ENCODE measurements at places on chromosomes 7 and 10.

DNA sequence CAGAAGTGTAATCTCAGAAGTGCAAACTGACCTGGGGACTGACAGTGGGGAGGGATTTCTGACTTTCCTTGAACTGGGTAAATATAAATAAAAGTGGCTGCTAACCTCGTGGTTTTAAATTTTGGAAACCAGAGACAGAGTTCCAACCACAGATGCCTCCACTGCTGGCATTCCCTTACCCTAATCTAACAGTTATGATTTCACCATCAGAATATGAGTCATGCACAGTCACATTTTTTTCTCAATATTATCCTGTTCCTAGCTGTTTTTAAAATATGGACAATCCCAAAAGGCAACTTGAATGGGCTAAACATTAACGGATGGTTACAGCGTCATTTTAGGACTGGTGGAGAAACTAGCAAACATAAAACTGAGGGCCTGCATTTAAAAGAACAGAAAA, 264.3 kb upstream of the INHBA start:
- DNase-seq = no peak

- no peak for DNase-seq
Observed at GRCh38 chr7:121383235-121383910, 12.7 kb downstream of the FAM3C start.

GRCh38 chr7:17371671-17372524, 73.4 kb downstream of the AHR start:
- no peak for DNase-seq

DNA sequence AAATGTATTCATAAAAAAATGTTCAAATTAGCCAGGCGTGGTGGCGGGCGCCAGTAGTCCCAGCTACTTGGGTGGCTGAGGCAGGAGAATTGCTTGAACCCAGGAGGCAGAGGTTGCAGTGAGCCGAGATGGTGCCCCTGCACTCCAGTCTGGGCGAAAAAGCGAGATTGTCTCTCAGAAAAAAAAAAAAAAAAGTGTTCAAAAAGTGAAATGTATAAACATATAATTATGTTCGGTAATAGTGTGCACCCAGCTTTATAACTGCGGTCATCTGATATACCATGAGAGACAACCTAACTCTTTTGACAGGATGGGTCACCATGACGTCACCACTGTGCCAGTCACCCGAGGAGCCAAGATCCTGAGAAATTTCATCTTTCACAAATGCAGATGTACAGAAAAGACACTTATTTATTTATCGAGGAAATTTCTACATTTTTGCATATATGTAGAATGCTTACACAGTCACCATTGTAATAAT, 594 bp upstream of the RP9 start:
- no peak for DNase-seq

GRCh38 chr7:123122916-123123315, 76.9 kb downstream of the SLC13A1 start:
- no peak for DNase-seq

DNA sequence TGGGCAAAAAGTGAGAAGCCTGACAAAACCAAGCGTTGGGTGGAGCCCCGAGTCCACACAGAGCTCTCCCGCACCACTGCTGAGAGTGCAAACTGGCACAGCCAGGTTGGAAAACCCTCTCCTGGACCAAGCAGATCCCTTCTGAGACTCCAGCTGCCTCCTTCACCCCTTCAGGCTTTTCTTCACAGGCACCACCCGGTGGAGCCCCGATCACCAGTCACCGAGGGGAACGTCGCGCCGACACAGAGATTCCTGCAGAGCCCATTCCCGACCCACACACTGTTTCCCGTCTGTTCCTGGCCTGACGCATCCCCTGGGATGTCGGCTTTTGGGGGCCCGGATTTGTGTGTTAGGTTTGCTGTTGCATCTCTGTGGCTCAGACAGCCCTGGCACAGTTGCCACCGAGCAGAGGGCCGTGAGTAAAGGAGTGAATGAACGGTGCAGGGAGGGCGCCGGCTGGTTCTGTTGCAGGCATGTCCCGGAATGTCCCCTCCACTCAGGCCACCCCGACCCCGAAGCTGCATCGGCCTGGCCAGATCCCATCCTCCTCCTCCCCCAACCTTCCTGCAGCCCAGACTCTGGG, 51.0 kb upstream of the INPP5A start:
- DNase-seq = no peak

DNA sequence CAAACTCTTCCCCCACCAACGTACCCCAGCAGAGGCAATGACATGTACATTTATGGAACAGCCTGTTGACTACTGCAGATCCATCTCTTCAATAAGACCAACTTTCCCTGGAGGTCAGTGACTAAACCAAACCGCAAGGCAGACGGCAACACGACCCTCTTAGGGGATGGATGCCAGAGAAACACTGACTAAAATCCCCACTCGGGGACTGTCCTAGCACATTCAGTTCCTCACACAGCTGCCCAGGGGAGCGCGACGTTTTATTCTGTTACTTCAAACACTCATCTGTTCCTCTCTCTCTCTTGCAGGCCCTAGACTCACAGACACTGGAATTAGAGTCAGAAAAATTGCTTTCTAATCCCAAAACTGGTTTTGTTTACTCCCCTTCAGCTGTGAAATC, 146.5 kb upstream of the PRSS1 start:
- DNase-seq = no peak

- DNase-seq = no peak
Observed at GRCh38 chr7:35869810-35870209, 69.0 kb downstream of the SEPTIN7 start.

DNA sequence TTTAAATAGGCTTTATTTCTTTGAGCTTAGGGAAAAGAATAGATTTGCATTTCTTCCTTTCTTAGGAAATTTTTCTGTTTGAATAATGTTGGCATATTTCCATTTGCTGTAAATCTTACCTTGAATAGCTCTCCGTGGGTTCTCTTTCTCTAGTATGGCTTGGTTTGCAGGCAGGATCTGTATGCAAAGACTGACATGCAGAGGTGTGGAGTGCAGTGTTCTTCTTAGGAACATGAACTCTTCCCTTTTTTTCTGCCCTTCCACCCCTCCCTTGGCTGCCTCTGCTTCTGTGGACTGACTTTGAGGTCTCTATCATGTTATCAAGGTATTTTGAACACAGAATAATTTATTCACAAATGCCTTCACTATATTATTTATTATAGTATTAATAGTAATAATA, 222.8 kb downstream of the LHFPL3 start:
- no peak for DNase-seq

GRCh38 chr7:128112018-128112780, 81.0 kb upstream of the LRRC4 start:
- no peak for DNase-seq

GRCh38 chr7:88366845-88367244, 60.2 kb upstream of the STEAP4 start:
- no peak for DNase-seq

- DNase-seq = no peak
Observed at GRCh38 chr10:93542358-93542791, 24.1 kb upstream of the FFAR4 start.

DNA sequence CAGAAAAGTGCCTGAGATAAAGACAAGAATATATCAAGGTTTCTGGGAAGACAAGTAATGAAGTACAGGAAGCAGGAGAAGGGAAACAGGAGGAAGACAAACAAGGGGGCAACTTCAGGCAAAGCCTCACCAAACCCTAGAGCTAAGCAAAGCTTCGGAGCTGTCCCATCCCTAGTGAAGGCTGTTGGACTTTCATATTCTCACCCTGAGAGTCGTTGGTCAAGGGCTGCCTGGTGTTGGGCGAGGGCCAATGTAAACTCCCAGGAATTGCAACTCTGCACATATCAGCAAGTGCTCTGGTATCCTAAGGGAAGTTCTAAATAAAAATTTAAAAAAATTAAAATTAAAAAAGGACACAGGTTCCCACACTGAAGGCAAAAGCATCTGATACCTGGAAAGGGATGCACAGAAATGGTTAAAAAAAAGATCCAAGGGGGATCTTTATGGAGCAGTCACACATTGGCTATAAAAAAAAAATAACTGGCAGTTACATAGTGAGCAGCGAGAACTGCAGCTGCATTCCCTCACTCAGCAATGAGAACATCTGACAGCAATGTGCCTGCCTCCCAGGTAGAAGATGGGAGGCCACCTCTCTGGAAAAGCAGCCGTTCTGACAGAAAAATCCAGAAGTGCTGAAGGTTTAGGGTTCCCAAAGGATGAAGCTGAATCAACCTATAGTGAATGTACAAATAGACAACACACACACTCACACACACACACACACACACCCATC, 304.7 kb downstream of the WDR11 start:
- no peak for DNase-seq

DNA sequence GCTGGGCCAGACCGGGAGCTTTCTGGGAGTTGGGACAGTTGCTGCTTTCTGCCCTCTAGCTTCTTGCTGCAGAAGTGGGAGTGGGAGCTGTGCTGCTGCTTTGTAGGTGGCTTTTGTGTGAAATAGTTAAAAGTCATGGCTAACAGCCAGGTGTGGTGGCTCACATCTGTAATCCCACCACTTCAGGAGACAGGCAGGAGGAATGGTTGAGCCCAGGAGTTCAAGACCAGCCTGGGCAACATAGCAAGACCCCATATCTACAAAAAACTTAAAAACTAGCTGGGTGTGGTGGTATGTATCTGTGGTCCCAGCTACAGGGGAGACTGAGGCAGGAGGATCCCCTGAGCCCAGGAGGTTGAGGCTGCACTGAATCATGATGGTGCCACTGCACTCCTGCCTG, 13.7 kb downstream of the TACR2 start:
- no peak for DNase-seq

- no peak for DNase-seq
Observed at GRCh38 chr10:12862459-12862858, 139.1 kb downstream of the CCDC3 start.

- DNase-seq = no peak
Observed at GRCh38 chr10:1608851-1609647, 128.3 kb downstream of the ADARB2 start.

DNA sequence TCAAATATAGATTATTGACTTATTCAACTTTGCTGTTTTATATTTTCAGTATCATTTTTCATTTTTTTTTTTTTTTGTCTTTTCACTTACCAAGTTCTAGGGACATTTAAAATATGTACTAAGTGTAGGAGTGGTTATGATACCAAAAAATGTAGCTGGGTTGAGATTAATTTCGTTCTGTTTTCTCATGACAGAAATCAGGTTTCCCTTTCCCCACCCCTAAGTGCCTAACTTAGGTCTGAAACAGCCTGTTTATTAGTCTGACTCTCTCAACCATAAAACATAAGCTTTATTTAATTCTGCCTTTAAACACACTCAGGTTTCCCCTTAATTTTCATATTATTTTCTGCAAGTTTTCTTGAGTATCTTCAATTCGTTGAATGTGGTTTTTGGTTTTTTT, 22.1 kb downstream of the TMEM106B start:
- no peak for DNase-seq

GRCh38 chr7:19775578-19775977, 2.2 kb upstream of the TMEM196 start:
- no peak for DNase-seq

GRCh38 chr10:59464483-59464882, 102.1 kb upstream of the FAM13C start:
- DNase-seq = no peak

Data from activated naive CD4-positive, alpha-beta T cell (primary cell).